ENCODE measurements at places on chromosomes 2 and 18.
A peak's percentile ranks its signal among the peaks of the same experiment; 100 is the strongest.

GRCh38 chr2:136143603-136144451, 25.9 kb upstream of the CXCR4 start:
- DNase-seq: no peak

GRCh38 chr2:51212374-51212773, 180.4 kb upstream of the NRXN1 start:
- peak; percentile 4 for DNase-seq

- peak; percentile 77 for DNase-seq
These were observed 921 bp downstream of the VAPA start for GRCh38 chr18:9914584-9915290.

- no peak for DNase-seq
These were observed 202.9 kb downstream of the FBXO15 start for GRCh38 chr18:73944715-73945114.

- DNase-seq: no peak
These were observed 190.5 kb downstream of the ZFP36L2 start for GRCh38 chr2:43035922-43036321.

GRCh38 chr2:126826491-126826890, 72.2 kb upstream of the TEX51 start:
- no peak for DNase-seq

DNA sequence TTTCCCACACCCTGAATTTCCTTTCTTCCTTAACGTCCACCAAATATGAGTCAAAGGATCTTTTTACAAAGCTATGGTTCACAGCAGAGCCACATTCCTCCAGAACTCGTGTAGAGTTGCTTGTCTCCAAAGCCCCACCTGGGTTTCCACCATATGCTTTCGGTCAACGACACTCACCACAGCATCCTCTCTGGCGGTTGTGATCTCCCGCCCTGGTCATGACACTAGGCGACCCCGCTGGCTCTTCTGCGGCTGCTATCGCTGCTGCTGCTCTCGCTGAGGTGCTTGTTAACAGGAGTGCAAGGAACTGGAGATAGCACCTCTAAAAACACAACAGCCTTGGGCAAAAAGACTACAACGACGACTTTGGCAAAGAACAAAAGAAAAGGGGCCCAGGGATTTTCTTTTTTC, 340 bp downstream of the SLC40A1 start:
- DNase-seq: peak; percentile 32

GRCh38 chr2:69765096-69765380, 23.1 kb downstream of the ANXA4 start:
- DNase-seq: no peak

- DNase-seq: no peak
These were observed 48.1 kb downstream of the TPGS2 start for GRCh38 chr18:36780748-36781147.

DNA sequence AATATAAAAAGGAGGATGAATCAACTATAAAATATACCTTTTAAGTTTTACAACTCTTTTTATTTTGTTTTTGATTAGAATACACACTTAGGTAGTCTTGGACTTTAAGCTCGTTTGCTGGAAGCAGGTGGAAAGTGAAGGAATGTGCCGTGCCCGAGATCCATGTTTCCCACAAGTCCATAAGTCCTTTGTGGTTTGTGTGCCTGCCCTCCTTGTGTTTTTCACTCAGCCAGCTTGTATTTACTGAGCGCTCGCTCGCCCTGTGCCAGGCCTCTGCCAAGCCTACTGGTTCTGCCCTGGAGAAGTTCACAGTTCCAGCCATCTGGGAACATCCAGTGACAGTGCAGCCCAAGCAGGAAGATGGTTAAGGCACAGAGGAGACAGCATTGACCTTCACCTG, 142.6 kb downstream of the MGAT5 start:
- DNase-seq: no peak

DNA sequence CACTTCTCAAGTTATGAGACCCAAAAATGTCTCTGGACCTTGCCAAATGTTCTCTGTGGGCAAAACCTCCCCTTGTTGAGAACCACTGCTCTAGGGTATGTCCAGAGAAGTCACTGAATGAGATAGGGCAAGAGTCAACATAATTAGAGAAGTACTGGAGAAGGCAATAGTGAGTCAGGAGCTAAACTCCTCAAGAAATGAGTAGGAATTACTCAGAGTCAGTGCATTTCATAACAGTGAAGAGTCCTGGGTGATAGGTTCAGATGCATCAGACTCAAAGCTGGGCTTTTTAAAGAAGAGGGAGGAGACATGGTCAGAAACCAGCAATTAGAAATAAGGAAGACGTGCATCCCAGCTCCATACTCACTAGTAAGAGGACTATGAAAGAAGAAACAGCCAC, 38.6 kb upstream of the IHH start:
- no peak for DNase-seq

- DNase-seq: no peak
These were observed 205.5 kb downstream of the ZNF521 start for GRCh38 chr18:25146512-25146910.

- peak; percentile 52 for DNase-seq
These were observed 1.1 kb upstream of the TACR1 start for GRCh38 chr2:75200140-75201096.

DNA sequence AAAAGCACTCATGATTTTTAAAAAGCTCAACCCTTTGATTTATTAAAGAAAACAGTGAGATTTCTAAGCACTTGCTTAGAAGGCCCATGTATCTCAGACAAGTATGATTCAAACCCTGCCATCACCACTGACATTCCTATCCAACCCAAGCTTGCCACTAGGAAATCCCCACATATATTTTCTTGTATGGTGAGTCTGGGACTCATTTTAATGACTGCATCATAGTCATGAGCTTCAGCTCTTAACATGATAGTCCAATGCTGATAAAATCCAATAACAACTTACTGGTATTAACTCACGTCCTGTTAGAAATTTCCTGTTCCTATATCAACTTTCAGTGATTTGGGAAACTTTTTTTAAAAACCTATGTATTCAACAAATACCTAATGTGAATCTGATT, 39.4 kb upstream of the NCKAP5 start:
- no peak for DNase-seq

DNA sequence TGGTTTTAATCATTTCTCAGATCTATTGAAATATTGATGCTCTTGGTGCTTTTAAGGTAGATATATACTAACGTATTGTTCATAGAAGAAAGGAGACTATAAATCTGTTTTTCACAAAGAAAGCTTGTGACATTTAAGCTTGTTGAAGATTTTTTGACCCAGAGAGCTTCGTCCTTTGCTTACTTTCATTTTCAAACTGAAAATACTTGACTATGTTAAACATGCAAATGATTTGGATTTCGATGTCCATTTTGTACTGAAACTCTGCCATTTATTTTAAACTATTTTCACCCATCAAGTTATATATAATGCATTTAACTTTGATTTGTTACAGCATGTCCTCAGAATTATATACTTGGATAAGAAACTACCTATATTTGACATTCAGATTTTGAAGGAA, 85.2 kb downstream of the SLC4A10 start:
- DNase-seq: no peak

GRCh38 chr18:56541793-56542192, 96.6 kb downstream of the TXNL1 start:
- DNase-seq: no peak

DNA sequence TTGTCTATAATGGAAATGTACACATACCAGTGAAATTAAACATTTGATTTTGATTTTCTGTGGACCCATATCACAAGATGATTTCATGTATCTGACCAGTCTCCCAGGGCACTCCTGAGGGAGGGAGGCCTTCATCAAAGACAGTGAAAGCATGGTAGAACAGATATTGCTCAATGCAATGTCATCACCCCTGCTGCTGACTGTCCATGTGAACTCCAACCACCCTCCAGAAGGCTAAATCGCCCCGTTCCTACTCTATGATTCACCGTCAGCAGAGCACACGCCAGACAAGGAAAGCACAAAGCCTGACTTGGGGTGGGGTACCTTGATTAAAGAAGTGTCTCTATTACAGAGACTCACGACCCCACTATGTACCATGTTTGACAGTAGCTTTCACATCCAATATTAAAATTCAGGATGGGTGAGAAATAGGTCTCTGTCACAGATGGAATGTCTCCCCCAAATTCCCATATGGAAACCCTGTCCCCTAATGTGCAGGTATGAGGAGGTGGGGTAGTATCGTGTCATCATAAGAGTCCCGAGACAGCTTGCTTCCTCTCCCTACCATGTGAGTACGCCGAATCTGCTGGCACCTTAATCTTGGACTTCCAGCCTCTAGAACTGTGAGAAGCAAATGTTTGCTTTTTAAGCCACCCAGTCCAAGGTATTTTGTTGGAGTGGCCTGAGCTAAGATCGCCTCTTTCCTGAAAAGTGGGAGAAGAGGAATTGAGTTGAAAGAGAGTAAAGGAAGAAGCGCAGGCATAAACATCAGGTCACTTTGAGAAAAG, 42.4 kb downstream of the CYB5A start:
- DNase-seq: no peak

DNA sequence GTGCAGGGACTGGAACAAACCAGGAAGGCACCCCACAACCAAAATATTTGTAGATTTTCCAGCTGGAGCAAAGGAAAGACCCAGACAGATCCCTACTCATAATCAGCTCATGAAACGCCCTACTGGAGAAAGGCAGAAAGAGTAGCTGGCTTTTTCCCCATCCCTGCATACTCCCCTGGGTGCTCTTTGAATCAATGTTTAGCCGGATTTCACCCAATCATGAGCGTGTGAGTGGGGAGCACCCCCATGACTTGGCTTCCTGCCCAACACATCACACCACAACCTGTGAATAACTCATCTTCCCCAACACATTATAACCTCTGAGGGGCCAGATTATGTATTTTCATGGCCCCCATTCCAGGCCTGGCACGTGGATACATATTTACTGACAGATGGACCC, 35.1 kb upstream of the SLC14A1 start:
- peak; percentile 51 for DNase-seq

Measured in GM13976 (cell line).